ENCODE measurements at places on chromosomes 2 and 18.

DNA sequence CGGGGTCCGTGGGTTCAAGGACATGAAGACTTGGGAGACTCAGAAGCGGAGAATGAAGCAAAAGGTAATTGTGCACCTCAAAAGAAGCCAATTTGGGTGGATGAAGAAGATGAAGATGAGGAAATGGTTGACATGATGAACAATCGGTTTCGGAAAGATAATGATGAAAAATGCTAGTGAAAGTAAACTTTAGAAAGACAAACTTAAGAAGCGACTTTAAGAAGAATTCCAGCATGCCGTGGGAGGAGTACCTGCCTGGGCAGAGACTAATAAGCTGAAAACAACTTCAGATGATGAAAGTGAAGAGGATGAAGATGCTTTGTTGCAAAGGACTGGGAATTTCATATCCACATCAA, 43.5 kb downstream of the PSTPIP2 start:
- no peak for DNase-seq

- no peak for DNase-seq
Observed at GRCh38 chr2:166230024-166230723, 102.4 kb upstream of the SCN1A start.

DNA sequence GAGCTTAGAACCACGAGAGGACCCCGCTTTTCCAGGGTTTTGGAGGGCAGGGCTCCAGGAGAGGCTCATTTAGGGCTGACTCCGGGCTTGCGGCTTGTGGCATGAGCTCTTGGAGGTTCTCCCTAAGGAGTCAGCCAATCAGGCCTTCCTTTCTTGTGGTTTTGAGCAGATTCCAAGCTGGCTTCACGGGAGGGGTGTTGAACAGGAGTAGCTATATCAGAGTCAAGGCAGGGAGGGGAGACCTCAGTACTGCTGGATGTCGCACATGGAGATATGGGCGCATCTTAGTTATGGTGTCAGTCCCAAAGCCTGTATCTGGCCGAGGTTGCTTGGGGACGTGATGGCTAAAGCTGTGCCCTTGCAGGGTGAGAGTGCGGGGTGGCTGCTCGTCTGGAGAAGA, 98.6 kb downstream of the AGAP1 start:
- DNase-seq, result no peak

DNA sequence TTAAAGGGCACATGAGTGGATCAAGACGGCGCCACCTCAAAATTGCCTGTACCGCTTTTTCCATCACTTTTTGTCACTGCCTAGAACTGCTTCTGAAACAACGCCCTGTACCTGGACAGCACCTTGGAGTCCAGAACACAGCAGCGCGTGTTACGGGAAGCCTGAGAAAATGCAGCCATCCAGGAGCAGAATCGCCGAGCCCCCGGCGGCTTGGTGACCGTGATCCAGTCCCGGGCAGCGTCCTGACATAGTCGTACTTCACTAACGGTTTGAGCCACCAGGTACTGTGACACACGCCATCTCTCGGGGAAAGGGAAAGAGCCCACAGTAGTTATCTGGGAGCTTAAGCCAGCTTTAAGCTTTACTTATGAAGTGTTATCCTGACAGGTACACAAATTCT, 168.9 kb upstream of the SALL3 start:
- DNase-seq, result no peak

GRCh38 chr2:46336283-46336959, 39.2 kb downstream of the EPAS1 start:
- peak; percentile 71 for DNase-seq

DNA sequence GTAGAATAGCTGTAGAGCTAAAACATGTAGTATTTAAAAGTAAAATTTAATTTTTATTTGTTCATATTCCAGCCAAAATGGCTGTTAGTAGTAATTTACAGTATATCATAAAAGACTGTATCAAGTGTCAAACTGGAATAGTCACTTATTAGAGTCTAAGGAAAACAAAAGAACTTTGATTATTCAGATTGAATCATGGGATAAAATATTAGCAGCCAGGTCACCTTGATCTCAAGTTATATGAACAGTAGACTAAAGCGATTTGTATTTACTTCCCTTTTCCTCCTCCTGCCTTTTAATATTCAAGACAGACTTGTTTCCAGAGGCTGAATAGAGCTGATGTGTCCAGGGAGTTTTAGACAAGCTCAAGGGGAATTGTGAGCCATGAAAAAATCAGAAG, 54.4 kb downstream of the PMAIP1 start:
- DNase-seq, result no peak

DNA sequence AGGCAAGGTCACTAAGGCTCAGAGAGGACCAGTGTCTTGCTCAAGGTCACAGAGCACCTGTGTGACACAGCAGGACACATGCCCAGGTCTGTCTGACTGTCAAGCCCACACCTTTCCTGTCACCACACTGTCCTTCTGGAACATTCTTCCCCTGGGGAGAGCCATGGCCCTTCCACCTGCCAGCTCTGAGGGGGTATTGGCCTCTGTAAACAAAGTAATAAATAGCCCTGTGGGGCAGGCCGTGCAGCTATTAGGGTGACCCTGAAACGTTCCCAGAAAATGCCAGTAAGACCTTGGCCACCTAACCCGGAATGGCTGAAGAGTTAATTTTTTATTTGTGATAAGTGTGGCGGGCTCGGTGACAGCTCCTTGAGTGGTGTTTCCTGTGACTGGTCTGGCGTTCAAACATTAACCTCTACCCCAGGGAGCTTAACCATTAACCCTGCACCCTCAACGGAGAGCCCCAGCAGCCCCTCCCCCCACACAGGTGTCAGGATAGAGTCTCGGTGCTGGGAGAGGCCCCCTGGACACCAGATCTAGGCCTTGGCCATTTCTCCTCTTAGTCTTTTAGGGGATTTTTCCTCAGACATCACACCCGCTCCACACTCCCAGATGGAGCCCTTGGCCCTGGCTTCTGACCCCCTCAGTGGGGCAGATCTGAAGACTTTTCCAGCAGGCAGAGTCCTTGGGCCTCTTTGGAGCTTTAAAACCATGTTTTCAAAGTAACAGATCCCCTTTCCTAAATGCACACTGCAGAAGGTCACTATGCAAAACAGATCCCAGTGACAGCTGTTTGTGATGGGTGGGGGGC, 36.6 kb downstream of the SCTR start:
- no peak for DNase-seq

- no peak for DNase-seq
Observed at GRCh38 chr2:105127289-105127915, 89.5 kb downstream of the MRPS9 start.

GRCh38 chr2:8435608-8436007, 246.2 kb upstream of the ID2 start:
- no peak for DNase-seq

- DNase-seq, result peak; percentile 81
Observed at GRCh38 chr2:202035089-202035940, 1.7 kb downstream of the FZD7 start.

DNA sequence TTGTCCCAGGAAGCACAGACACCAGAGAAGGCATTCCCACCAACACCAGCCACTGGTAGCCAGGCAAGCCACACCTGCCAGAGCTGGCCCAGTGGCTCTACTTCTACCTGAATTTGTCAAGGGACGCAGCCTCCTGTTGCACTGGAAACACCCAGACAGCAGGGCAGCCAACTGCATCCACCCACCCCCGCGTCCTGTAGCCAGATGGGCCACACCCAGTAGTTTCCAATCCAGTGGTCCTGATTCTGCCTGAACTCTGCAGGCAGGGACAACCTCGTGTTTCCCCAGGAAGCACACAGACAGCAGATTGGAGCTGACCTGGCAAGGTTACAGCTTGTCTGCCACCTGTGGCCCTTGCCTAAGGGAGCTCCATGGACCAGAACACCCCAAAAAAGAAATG, 18.2 kb downstream of the PFN4 start:
- DNase-seq, result no peak

GRCh38 chr2:204495381-204495780, 49.9 kb upstream of the PARD3B start:
- DNase-seq, result no peak

- no peak for DNase-seq
Observed at GRCh38 chr2:157155992-157156391, 101.5 kb upstream of the GALNT5 start.

GRCh38 chr2:216346781-216347180, 25.5 kb downstream of the MARCHF4 start:
- DNase-seq, result no peak

- no peak for DNase-seq
Observed at GRCh38 chr2:100235581-100235980, 86.7 kb downstream of the LONRF2 start.

DNA sequence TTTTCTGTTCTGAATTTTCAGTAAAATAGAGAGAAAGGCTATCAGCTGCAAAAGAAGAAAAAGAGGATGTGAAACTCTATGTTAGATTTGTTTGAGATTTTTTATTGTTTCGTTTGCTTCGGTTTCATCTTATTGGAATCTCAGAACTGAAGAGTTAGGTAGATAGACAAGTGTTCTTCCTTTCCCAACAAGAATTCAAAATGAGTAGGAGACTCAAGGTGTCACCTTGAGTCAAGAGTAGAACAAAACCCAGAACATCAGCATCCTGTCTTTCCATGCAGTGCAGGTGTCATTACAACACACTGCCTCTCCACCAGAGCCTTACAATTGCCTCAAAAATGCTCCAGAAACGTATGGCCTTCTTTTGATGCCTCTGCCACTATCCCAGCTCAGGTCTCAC, 21.1 kb downstream of the NBAS start:
- DNase-seq, result no peak

Data from muscle of leg (tissue), 16 donors.